ENCODE measurements at places on chromosomes 2 and 18.

DNA sequence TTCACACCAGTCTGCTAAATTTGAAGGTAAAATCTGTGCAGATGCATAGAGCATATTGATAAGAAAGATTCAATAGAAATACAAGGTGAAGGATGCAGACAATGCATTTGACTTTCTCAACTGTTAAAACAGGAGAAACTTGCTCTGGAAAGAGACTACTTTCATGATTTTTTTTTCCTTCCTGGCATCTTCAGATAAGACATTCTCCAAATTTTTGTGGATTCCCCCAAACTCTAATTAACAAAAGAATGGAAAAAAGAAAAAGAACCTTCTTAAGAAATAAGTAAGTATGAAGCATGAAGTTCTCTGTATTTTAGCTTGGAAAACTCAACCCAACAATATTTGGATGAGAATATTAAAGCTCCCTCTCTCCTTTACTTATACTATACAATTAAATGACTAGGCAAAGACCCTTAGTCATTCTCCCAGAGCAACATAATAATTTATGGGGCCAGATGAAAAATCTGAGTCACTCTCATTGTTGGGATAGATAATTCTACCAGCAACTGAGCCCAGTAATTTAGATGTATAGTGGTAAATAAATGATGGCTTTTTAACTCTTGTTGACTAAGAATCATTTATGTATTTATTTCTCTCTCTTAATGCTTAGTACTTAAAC is 298.7 kb upstream of the COL3A1 start:
- no peaks in the 10 kb centered on the region for H3K4me1 ChIP-seq
- H3K36me3 ChIP-seq, result no peaks in the 10 kb centered on the region
- DNase-seq, result no peak
- H3K27ac ChIP-seq, result no peak overlapping the region

- no peaks in the 10 kb centered on the region for H3K27me3 ChIP-seq
- no peak for DNase-seq
- no peaks in the 10 kb centered on the region for H3K4me1 ChIP-seq
Measured at GRCh38 chr2:197089655-197090054, 163.1 kb upstream of the PGAP1 start.

GRCh38 chr2:55883357-55883756 is 40.2 kb downstream of the EFEMP1 start:
- H3K27ac ChIP-seq, result no peak overlapping the region
- no peak for DNase-seq
- no peaks in the 10 kb centered on the region for H3K36me3 ChIP-seq
- no peak overlapping the region for H3K4me3 ChIP-seq

DNA sequence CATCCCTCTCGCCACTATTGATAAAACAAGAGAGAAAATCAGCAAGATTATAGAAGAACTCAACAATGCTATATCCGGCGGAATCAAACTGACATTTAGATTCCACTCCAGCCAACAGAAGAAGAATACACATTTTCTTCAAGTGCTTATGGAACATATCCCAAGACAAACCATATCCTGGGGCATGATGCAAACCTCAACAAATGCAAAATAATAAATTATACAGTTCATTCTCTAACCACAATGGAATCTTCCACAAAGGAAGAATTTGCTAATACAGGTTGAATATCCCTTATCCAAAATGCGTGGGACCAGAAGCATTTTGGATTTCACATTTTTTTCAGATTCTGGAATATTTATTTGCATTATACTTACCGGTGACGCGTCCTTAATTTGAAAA is 51.4 kb upstream of the YPEL5 start:
- H3K27ac ChIP-seq, result no peak overlapping the region
- no peaks in the 10 kb centered on the region for H3K36me3 ChIP-seq
- no peaks in the 10 kb centered on the region for H3K4me1 ChIP-seq
- H3K4me3 ChIP-seq, result no peak overlapping the region

- peaks cover 14% of the 10 kb centered on the region for H3K27me3 ChIP-seq
- no peak overlapping the region for H3K27ac ChIP-seq
- H3K4me3 ChIP-seq, result no peak overlapping the region
- peaks cover 16% of the 10 kb centered on the region for H3K4me1 ChIP-seq
- H3K36me3 ChIP-seq, result no peaks in the 10 kb centered on the region
Measured at GRCh38 chr2:217099561-217099960, 239.7 kb upstream of the TNP1 start.

GRCh38 chr18:43961722-43962121 is 684.4 kb upstream of the SYT4 start:
- no peak overlapping the region for H3K27ac ChIP-seq
- H3K27me3 ChIP-seq, result no peaks in the 10 kb centered on the region
- DNase-seq, result no peak
- no peak overlapping the region for H3K4me3 ChIP-seq

- H3K36me3 ChIP-seq, result no peaks in the 10 kb centered on the region
- no peak overlapping the region for H3K4me3 ChIP-seq
- peaks cover 4% of the 10 kb centered on the region for H3K4me1 ChIP-seq
- DNase-seq, result no peak
- H3K27me3 ChIP-seq, result peaks cover 15% of the 10 kb centered on the region
Measured at GRCh38 chr2:12076810-12077209, 330.4 kb downstream of the LPIN1 start.

GRCh38 chr2:196503398-196503797 is 136.1 kb upstream of the CCDC150 start:
- H3K4me3 ChIP-seq, result no peak overlapping the region
- H3K36me3 ChIP-seq, result no peaks in the 10 kb centered on the region

DNA sequence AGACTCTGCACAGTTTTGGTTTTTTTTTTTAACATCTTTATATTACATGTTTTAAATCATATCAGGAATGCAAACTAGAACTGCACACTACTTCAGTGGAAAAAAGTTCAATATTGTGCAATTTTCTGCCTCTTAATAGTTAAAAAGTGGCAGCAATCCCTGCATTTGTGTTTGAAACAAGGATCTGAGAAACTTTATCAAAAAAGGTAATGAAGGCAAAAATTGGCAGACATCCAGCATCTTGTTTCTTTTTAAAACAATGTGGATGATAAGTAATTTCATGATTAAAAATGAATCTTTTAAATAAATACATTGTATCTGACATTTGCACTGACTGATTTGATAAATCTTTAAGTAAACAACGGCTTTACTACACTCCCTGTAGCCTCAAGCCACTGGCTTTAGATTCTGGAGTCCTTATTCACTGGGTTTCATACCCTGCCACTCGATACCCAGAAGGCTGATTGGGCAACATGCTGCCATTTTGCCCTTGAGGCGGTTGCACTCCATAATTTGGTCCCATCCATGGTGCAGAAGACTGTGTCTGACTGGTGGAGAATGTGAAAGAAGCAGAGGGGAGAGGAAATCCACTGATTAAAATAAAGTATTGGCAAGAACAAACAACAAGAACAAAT is 21.6 kb upstream of the C2orf42 start:
- no peak for DNase-seq
- no peaks in the 10 kb centered on the region for H3K4me1 ChIP-seq
- H3K36me3 ChIP-seq, result peaks cover 32% of the 10 kb centered on the region
- no peak overlapping the region for H3K27ac ChIP-seq
- H3K27me3 ChIP-seq, result no peaks in the 10 kb centered on the region

- no peaks in the 10 kb centered on the region for H3K27me3 ChIP-seq
- H3K27ac ChIP-seq, result no peak overlapping the region
- DNase-seq, result no peak
- no peaks in the 10 kb centered on the region for H3K4me1 ChIP-seq
Measured at GRCh38 chr2:21279525-21279924, 155.8 kb downstream of the TDRD15 start.

DNA sequence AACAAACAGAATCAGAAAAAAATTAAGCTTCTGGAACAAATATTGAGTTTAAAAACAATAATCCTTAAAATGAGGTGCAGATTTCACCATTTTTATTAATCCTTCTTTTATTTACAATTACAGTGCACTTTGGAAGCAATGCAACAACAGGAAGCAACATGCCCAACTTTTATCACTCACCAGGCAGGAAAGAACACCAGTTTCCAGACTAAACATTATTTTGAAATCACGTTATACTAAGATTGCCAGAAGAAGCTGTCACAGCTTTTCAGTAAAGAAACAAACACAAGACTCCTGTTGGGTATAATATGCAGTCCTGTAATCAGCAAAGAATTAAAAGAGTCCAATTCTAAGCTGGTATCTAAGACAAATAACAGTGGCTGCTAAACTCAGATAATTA is 137.9 kb upstream of the ZC3H15 start:
- H3K4me1 ChIP-seq, result no peaks in the 10 kb centered on the region
- H3K4me3 ChIP-seq, result no peak overlapping the region
- H3K36me3 ChIP-seq, result no peaks in the 10 kb centered on the region
- no peak for DNase-seq
- no peaks in the 10 kb centered on the region for H3K27me3 ChIP-seq
- no peak overlapping the region for H3K27ac ChIP-seq

DNA sequence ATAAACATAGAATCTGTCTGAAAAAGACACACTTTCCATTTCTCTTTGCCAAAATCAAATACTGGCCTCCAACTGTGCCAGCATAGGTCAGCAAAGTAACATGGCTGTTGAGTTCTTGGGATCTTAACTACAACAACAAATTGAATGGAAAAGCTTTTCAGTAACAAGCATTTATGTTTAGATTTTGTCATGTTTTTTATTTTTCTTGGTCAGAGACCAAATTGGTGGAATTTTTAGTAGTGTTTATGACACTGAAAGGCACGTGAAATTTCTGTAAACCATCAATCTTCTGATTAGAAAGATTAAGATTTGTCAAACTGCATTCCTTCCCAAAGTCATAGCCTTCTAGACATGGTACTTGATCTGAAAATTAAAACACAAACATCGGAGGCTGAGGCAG is 77.6 kb downstream of the PDE1A start:
- no peaks in the 10 kb centered on the region for H3K27me3 ChIP-seq
- no peaks in the 10 kb centered on the region for H3K36me3 ChIP-seq
- no peak for DNase-seq
- no peaks in the 10 kb centered on the region for H3K4me1 ChIP-seq
- H3K27ac ChIP-seq, result no peak overlapping the region
- no peak overlapping the region for H3K4me3 ChIP-seq

GRCh38 chr2:188664951-188665595 is 309.1 kb upstream of the COL3A1 start:
- no peak for DNase-seq
- H3K27me3 ChIP-seq, result no peaks in the 10 kb centered on the region
- no peaks in the 10 kb centered on the region for H3K36me3 ChIP-seq
- no peak overlapping the region for H3K4me3 ChIP-seq

DNA sequence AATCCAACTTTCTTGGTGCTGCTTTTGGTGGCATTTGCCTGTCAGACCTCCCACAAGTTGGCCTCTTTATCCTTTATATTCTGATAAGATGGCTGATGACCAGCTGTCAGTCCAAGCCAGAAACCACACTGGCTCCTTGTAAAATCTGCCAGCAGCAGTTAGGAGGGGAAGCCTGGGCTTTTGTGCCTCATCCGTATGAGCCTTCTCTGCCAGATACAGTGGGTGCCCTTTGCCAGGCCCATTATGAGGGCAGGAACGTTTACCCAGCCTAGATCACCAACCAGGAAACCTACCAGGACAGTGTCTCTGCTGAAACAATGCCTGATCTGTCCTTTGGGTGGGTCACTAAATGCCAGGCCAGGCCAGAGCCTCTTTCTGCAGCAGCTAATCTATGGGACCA is 202.9 kb upstream of the SP5 start:
- H3K27me3 ChIP-seq, result peaks cover 44% of the 10 kb centered on the region
- no peak for DNase-seq
- H3K4me1 ChIP-seq, result peaks cover 22% of the 10 kb centered on the region

DNA sequence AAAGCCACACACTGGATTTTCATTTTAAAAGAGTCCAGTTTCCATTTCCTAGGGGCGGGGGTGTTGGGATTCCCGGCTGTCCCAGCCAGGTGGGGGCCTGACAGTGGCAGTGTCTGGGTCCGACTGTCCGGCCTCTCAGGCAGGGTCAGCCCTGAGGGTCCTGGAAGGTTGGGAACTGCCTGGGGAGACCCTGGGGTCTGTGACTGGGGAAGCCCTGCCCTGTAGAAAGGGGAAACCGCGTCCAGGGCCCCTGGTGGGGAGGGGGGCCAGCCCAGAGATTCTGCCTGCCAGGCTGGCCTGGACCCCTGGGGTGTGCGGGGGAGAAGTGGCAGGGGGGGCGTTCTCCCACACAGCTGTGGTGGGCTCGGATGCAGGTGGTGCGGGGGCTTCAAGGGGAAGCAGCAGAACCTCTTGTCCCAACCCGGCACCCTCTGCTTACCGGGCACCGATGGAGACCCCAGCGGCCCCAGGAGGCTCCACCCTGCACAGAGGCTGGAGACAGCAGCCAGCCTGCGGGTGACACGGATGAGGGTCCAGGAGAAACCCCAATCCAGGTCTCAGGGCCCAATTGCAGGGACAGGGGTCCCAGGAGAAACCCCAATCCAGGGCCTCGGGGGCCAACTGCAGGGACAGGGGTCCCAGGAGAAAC is 4.9 kb downstream of the RTP5 start:
- H3K4me3 ChIP-seq, result no peak overlapping the region
- H3K27ac ChIP-seq, result no peak overlapping the region
- DNase-seq, result no peak

DNA sequence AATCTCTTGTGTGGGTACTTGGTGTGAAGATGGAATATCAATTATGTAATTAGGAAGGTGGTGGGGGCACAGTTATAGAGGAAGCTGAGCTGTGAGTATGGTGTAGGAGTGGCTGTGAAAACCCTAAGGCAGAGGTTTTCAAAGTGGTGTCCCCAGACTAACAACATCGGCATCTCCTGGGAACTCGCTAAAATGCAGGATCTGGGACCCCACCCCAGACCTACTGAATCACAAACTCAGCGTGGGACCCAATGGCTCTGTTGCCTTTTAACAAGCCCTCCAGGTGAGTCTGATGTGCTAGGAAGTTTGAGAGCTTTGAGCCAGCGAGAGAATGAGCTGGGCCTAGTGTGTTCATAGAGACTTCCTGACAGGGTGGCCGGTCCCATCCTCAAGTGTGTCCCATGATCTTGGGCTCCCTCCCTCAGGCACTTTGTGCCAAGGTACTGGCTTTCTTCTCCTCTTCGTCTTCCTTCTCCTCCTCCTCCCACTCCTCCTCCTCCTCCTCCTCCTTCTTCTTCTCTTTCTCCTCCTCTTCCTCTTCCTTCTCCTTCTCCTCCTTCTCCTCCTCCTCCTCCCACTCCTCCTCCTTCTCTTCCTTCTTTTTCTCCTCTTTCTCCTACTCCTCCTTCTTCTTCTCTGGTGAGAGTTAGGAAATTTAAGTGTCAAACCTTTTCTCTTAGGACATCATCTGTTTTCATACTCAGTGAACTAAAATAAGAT is 86.6 kb downstream of the PDK1 start:
- H3K27ac ChIP-seq, result no peak overlapping the region
- peaks cover 15% of the 10 kb centered on the region for H3K4me1 ChIP-seq
- no peaks in the 10 kb centered on the region for H3K27me3 ChIP-seq
- H3K36me3 ChIP-seq, result no peaks in the 10 kb centered on the region

- no peaks in the 10 kb centered on the region for H3K27me3 ChIP-seq
- H3K4me3 ChIP-seq, result no peak overlapping the region
- H3K4me1 ChIP-seq, result peaks cover 7% of the 10 kb centered on the region
- no peaks in the 10 kb centered on the region for H3K36me3 ChIP-seq
- H3K27ac ChIP-seq, result no peak overlapping the region
Measured at GRCh38 chr18:45978084-45978483, 11.0 kb upstream of the EPG5 start.

DNA sequence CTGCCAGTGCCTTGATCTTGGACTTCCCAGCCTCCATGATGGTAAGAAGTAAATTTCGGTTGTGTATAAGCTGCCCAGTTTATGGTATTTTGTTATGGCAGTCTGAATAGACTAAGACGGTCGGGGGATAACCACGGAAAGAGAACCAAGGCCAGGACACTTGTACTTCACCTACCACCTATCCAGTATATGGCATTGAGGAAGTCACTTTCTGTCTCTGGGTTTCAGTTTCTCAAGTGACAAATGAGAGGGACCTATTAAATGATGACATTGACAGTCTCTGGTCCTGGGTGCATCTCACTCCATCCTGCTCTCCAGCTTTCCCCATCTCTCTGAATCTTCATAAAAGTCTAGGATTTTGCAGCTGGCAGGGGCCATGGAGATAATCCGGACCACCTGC is 183.8 kb upstream of the MSH6 start:
- no peaks in the 10 kb centered on the region for H3K36me3 ChIP-seq
- H3K4me1 ChIP-seq, result no peaks in the 10 kb centered on the region
- H3K27ac ChIP-seq, result no peak overlapping the region
- H3K27me3 ChIP-seq, result no peaks in the 10 kb centered on the region
- no peak overlapping the region for H3K4me3 ChIP-seq
- DNase-seq, result no peak
